Large intestine (tissue), 12 donors: ENCODE measurements at places on chromosomes 7 and 10.
A peak's percentile ranks its signal among the peaks of the same experiment; 100 is the strongest.

- DNase-seq, result no peak
Observed at GRCh38 chr10:7534480-7534852, 123.6 kb upstream of the SFMBT2 start.

DNA sequence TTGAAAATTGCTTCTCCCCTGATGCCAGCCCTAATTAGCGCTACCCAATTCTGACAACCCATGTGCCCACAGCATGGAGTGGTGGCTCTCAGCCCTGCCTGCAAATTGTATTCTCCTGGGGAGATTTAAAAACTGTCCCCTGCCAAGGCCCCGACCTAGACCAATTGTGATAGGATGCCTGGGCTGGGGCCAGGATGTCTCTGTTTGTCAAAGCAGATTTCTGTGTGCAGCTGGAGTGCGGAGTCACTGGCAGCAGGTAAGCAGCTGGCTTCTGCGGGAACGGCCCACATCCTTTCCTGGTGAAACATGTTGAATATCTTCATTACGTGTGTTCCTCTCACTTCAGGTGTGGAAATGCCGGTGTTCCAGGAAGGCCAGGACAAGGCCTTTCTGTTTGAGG lies 238.6 kb downstream of the WDR37 start:
- DNase-seq, result no peak

GRCh38 chr10:76736392-76736791 lies 901.2 kb downstream of the KCNMA1 start:
- DNase-seq, result no peak

GRCh38 chr10:80205477-80206276 lies at the start of gene ANXA11:
Gene ANXA11 (minus strand): TSS chr10:80205537. CDS start chr10:80172861, 32,676 bp downstream.
- peak; percentile 91 for DNase-seq

- DNase-seq, result no peak
Observed at GRCh38 chr10:89078724-89079672, 88.4 kb downstream of the FAS start.

DNA sequence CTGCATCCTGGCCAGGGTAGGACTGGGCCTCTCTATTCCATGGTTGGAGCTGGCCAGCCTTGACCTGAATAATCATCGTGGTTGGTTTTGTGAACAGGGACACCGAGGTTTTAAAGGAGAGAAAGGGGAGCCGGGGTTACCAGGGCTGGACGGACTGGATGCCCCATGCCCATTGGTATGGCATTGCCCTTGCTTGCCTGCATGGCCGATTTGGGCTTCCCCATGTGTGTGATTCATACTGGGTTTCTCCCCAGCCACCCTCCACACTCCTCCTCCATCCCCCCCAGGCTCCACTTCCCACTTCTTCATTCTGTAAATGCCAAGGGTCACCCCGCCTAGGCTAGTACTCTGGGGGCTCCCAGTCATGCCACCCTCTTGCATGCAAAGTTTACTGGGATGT lies 98.8 kb upstream of the MACROH2A2 start:
- no peak for DNase-seq

DNA sequence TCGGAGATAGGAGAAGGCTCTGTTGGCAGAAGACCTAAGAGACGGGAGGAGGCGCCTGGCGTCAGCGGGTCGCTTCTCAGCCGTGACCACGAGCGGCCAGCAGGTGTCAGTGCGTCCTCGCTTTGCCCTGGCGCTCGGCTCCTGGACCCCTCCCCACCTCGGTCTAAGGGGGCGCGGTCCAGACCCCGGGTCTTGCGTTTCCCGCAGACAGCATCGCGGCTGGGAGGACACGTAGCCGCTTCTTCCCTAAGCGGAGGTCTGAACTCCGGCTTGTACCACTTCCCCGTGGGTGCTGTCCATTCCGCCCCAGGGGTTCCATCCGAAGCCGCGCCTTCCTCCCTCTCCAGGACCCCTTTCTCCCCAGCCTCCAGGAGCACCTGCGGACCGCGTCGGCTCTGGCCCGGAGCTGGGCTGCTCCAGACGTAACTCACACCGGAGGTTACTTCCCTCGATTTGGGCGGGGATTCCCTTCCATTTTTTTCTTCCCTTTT lies 593 bp upstream of the ADRA2A start:
- DNase-seq, result peak; percentile 41

- DNase-seq, result no peak
Observed at GRCh38 chr7:160958-161725, 31.2 kb upstream of the FAM20C start.

DNA sequence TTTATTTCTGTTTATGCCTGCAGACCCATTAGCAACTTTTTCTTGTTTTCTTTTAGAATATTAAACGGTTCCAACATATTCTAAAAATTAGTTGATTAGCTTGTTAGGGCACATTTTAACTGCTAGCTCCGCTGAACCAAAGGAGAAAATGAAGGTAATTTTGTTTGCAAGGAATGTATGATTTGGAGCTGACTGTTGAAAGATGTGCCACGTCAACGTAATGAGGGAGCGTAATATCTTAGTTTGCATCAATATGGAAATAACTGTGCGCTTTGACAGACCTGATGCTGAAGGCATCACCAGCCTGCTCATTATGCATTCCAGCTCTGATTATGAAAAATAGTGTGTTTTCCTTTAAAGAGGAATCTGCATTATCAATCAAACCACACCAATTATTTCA lies 102.0 kb upstream of the CTBP2 start:
- DNase-seq, result no peak

DNA sequence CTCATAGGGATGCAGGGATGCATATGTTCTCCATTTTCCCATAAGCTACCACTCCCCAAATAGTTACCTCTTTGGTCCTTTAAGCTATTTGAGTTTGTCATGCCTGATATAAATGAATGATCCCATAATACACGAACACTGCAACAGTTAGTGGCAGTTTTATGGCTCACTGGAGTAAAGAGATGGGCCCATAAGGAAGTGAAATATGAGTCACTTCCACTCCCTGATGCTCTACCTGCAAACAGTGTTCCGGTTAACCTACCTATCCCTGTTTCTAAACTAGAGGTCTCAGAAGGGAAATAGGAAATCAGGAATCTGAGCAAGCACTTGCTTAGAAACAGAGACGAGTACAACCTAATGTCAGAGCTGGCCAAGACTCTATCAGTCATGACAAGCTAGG lies 71.7 kb downstream of the CALD1 start:
- no peak for DNase-seq

- no peak for DNase-seq
Observed at GRCh38 chr7:107025449-107026103, 18.9 kb upstream of the PRKAR2B start.

DNA sequence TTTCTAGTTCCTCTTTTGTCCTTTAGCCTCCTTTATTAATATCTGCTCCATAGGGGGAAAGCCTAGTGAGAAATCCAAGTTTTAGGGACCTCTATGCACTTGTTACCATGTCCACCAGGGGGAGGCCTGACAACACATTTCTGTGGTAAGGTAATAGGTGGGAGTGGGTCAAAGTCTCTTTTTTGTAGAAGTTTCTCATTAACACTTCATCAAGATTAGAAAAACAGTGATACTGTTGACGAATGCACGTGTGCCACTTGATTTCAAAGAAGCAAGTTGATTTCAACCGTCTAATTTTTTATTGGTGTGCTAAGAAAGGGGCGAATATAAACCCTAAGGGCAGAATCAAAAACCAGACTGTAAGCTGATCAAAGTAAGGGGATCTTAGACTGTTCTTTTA lies 30.6 kb downstream of the CISD1 start:
- DNase-seq, result peak; percentile 69

- DNase-seq, result peak; percentile 57
Observed at GRCh38 chr7:44309271-44310091, 15.9 kb downstream of the CAMK2B start.

GRCh38 chr10:2278363-2278762 lies 541.0 kb upstream of the ADARB2 start:
- DNase-seq, result no peak

DNA sequence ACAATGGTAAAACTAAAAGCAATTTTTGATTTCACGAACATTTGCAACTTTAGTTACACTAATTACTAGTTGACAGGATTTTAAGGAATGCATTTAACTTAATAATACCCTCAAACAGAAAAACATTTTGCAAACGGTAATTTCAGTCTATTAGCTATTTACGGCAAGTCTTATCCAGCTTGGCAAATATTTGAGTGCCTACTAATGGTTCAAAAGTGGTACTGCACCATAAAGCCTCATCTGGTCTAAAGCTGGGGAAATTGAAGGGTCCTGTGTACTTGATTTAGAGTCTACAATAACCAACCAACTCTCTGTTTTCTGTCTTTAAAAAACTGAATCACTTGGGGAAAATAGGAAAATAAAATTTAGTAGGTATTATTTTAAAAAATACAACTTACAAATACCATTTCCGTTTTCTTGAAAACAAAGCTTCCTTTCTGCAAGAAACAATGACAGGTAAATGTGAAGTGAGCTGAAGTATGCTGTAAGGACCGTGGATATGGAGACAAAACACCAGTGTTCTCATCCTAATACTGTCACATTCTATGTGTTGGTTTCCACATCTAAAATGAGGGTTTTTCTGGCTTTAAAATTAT lies 142.3 kb downstream of the VPS50 start:
- DNase-seq, result no peak

DNA sequence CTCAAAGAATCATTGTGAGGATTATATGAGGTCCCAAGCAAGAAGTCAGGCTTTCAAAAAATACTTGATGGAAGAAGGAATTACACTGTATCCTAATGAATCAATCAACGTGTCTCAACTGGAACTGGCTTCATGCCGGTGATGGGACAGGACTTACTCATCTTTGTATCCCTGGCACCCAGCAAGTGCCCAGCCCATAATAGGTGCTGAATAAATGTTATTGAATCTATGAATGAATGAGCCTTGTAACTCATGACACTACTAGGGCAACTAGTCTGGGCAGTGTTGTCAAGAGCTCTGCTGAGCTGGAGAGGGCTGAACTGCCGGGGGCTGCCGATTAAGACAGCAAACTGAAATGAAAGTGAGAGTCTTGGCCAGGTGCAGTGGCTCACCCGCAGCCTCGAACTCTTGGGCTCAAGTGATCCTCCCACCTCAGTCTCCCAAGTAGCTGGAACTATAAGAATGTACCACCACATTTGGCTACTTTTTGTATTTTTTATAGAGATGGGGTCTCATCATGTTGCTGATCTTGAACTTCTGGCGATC lies 87.2 kb upstream of the KIF5B start:
- no peak for DNase-seq

DNA sequence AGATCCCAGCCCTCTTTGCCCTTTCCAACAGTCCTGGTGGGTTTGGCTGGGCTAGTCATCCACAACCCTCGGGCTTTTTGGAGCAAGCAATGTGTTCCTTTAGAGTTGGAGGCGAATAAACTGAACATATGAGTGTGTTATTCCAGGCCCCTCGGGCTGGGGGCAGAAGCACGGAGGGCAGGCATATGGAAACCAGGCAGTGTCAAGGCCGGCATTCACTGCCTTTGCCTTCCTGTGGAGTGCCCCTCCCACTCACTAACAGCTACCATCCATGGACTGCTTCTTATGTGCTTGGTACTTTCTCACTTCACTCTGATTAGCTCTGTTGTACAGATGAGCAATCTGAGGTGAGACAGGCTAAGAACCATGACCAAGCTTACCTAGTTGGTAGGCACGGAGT lies 53.9 kb upstream of the EFCAB10 start:
- DNase-seq, result no peak

DNA sequence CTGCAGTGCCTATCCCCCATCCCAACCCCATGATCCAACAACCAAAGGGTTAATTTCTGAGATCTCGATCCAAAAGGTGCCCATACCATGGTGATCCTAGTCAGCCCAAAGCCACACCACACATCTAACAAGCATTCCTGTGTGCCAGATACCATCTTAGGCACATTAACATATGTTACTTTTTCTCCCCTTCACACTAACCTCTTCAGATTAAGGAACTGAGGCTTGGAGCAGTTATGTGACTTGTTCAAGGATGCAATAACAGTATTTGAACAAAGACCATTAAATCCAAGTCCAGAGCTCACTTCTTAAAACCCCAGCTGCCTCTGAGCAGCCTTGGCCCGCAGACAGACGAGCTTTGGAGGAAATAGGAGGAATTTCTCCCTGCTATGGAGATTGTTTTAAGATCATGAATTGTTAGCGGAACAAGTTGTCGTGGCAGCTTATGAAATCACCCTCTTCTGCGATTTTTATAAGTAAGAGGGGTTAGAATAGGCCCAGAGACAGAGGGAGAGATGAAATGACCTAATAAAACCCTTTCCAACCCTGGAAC lies 327.2 kb downstream of the KCNMA1 start:
- no peak for DNase-seq

- no peak for DNase-seq
Observed at GRCh38 chr7:101533103-101533465, 96.0 kb downstream of the MYL10 start.

DNA sequence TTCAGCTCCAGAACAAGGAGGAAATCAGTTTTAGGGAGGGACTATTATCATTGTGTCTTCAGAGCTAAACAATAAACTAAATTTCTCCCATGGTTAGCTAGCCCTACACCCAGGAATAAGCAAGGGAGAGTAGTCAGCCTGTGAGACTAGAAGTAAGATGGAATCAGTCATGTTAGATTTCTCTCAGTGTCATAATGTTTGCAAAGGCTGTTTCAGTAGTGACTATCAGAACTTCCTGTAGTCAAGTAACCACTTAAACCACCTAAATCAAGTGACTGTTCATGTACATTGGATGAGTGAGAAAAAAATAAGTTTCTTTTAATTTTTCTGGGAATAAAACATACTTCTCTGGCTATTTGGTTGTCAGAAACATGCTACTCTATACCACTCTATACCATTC lies 121.6 kb downstream of the KCND2 start:
- no peak for DNase-seq

- no peak for DNase-seq
Observed at GRCh38 chr7:99955247-99955646, 20.6 kb downstream of the AZGP1 start.

GRCh38 chr7:53542157-53542556 lies 506.7 kb downstream of the POM121L12 start:
- DNase-seq, result no peak

- no peak for DNase-seq
Observed at GRCh38 chr10:48594803-48595538, 9.9 kb downstream of the ARHGAP22 start.

DNA sequence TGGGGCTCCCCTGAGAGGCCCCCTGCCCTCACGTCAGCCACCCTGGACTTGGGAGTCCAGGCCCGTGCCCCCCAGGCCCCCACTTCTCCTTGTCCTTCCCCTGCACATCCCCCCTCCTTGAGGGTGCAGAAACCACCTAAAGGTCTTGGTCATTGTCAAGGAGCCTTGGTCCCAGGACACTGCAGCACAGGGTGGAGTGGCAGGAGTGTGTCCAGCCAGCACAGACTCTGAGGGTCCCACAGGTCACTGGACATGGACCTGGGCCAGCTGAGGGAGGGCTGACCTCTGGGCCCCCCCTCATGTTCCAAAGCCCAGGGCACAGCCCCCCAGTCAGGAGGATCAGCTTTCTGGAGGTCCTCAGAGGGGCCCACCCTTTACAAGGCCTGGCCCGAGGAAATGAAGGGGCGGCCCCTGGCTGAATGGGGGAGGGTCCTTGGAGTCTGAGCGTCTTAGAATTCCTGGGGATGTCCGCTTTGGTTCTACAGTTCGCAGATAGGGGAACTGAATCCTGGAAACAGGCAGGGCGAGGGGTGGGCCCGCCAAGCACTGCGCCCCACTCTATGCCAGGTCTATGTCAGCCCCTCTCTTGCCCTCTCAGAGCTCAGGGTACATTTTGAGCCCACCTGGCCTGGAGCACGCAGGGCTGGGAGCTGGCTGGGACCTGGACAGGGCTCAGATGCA lies 54.0 kb downstream of the PWWP2B start:
- no peak for DNase-seq

- no peak for DNase-seq
Observed at GRCh38 chr10:69086001-69086509, 1.8 kb upstream of the SRGN start.
